ENCODE measurements at places on chromosomes 2 and 18. TPM values are rescaled to one million over a fixed set of nuclear protein-coding genes. Genes with fewer than 3 reads are reported as not detected.

RIT2 gene
- not detected for total RNA-seq

CDK15 gene
- total RNA-seq, result 0.06 TPM

ASB18 gene
- total RNA-seq, result not detected

ADRA2B gene
- total RNA-seq, result not detected

TMEM37 gene
- total RNA-seq, result 1.4 TPM

PDE1A gene
- total RNA-seq, result 41.1 TPM

RBM44 gene
- total RNA-seq, result 0.20 TPM

RSAD2 gene
- total RNA-seq, result 0.02 TPM

IL36B gene
- total RNA-seq, result not detected
